Progenitor cell of endocrine pancreas (in vitro differentiated cells): ENCODE measurements at places on chromosomes 16 and 17. TPM values are rescaled to one million over a fixed set of nuclear protein-coding genes. Genes with fewer than 3 reads are reported as not detected.

- DNase-seq, result no peak
These were observed 56.9 kb upstream of the RBFOX3 start for GRCh38 chr17:79667746-79668145.

GRCh38 chr16:26658486-26658885, 408.2 kb upstream of the C16orf82 start:
- DNase-seq, result no peak

- no peak for DNase-seq
These were observed 3.8 kb upstream of the USP36 start for GRCh38 chr17:78844301-78845005.

GRCh38 chr17:43383826-43384475, 14.8 kb upstream of the ARL4D start:
- no peak for DNase-seq

Gene VWA3A
- total RNA-seq, result 0.98 and 1.5 TPM in 2 replicates

Gene CES2
- 39.2 and 43.9 TPM in 2 replicates for total RNA-seq

Gene CETP
- total RNA-seq, result not detected in 2 replicates
